ENCODE measurements at places on chromosomes 6 and 20. TPM values are rescaled to one million over a fixed set of nuclear protein-coding genes. Genes with fewer than 3 reads are reported as not detected.

TGM3 gene
- not detected for total RNA-seq

BPIFB2 gene
- total RNA-seq, result not detected

C6orf89 gene
- total RNA-seq, result 34.2 TPM

GSTA3 gene
- total RNA-seq, result not detected

TRIM31 gene
- 0.12 TPM for total RNA-seq

C20orf96 gene
- total RNA-seq, result 1.6 TPM

HLA-DRB5 gene
- not detected for total RNA-seq

CASS4 gene
- 0.06 TPM for total RNA-seq

C6orf120 gene
- 17.6 TPM for total RNA-seq

PNLDC1 gene
- not detected for total RNA-seq

DEK gene
- 123 TPM for total RNA-seq

GJA1 gene
- 79.5 TPM for total RNA-seq

RIPOR2 gene
- not detected for total RNA-seq

ARMH2 gene
- not detected for total RNA-seq

SLPI gene
- 79.8 TPM for total RNA-seq

E2F1 gene
- 17.0 TPM for total RNA-seq

BPIFA1 gene
- total RNA-seq, result not detected

HAO1 gene
- total RNA-seq, result not detected

CFAP206 gene
- total RNA-seq, result 0.97 TPM

APCDD1L gene
- total RNA-seq, result 1.7 TPM

FRS3 gene
- 0.66 TPM for total RNA-seq

DPM1 gene
- total RNA-seq, result 115 TPM

AGPAT4 gene
- 3.9 TPM for total RNA-seq

ECT2L gene
- total RNA-seq, result not detected

NMBR gene
- total RNA-seq, result not detected

SLC22A23 gene
- total RNA-seq, result 1.9 TPM

CST2 gene
- not detected for total RNA-seq

FKBP1C gene
- total RNA-seq, result 0.14 TPM

MYLK2 gene
- total RNA-seq, result 0.14 TPM

POU5F1 gene
- total RNA-seq, result not detected

RBL1 gene
- 6.8 TPM for total RNA-seq

SLC17A9 gene
- total RNA-seq, result not detected

EGFL8 gene
- total RNA-seq, result 0.43 TPM

KCNG1 gene
- total RNA-seq, result 11.3 TPM

MCCD1 gene
- not detected for total RNA-seq

ADTRP gene
- 0.74 TPM for total RNA-seq

All from H4 (cell line).